ENCODE measurements at places on chromosomes 5 and 9.

DNA sequence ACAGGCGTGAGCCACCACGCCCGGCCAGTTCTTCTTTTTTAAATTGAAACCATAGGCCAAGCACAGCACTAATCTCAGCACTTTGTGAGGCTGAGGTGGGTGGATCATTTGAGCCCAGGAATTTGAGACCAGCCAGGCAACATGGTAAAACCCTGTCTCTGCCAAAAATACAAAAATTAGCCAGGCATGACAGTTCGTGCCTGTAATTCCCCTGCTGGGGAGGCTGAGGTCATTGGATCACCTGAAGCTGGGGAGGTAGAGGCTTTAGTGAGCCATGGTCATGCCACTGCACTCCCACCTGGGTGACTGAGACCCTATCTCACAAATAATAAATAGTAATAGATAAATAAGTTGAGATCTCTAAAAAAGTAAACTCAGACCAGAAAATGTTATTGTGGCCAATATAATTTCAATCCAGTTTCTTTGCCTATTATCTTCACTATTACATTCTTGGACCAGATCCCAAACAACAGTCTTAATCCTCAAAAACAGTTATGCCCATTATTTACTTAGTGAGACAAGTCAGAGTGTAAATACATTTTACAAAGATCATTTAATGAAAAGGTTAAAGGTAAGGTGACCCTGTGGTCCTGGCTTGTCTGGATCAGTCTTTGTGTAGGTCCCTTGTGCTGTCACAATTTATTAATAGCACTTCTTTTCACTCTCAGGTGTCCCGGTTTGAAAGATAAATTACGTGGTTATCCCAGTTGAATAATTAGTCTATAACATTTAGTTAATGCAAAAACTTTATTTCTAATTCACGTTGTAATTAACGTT is 53.6 kb downstream of the RAB24 start:
- DNase-seq, result no peak

DNA sequence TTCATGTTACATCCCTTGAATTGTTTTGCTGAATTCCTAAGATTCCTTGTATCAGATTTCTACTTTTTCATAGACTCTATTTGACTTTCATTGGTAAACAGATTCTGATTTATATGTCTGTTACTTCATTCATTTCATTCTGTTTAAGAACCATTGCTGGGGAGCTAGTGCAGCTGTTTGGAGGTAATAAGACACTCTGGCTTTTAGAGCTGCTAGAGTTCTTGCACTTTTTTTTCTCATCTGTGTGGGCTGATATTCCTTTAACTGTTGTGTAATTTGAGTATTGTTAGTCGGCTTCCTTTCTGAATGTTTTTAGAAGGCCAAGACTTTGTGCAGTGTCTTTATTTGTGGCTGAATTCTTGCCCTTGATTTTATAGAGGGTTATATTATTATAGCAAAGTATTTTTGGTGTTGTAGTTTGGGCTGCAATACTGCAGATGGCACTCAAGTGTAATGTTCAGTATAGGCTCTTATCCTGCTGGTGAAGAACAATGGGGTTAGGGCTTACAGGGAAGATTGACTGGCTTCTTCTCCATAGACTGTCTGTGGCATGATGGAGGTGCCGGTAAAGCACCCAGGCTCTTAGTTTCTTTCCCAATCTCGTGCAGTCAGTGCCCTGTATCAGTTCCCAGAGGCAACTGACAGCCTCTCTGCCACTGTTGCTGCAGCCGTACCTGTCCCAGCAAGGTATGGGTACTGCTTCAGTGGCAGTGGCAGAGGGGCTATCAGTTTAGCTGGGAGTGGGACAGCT is 162.2 kb downstream of the OXCT1 start:
- no peak for DNase-seq

DNA sequence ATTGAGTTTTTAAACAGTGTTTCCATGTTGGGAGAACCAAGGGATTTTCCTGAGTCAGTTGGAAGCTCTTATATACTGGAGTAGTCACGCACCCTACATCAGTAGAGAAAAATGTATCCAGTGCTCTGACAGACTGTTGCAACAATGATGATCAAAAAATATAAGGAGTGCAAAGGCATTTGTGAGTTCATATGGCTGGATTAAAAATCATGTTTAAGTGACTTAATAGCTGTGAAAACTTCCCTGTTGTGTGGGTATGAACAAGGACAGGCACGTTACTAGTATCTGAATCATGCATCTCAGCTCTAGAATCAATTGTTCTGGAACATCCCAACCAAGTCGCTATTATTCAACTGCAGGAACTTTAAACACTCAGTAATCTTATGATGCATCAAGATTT is 229.7 kb downstream of the ROR2 start:
- DNase-seq, result no peak

DNA sequence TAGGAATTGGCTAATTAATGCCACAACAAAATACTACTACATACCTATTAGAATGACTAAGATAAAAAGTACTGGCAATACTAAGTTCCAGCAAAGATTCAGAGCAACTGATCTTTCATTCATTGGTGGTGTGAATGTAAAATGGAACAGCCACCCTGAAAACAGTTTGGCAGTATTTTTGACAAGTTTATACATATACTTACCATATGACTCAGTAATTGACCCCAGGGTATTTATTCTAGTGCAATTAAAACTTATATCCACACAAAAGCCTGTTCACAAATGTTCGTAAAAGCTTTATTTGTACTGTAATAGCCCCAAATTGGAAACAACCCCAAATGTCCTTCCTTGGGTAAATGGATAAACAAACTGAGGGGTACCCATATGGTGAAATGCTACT is 270.8 kb upstream of the ACTBL2 start:
- DNase-seq, result no peak

GRCh38 chr5:163106098-163106497 is 331.3 kb upstream of the CCNG1 start:
- DNase-seq, result no peak

GRCh38 chr9:32395510-32396216 is 11.2 kb downstream of the ACO1 start:
- no peak for DNase-seq

GRCh38 chr9:14308853-14309145 is 5.1 kb downstream of the NFIB start:
- DNase-seq, result no peak

GRCh38 chr9:86281593-86282076 is 703 bp downstream of the ISCA1 start:
- DNase-seq, result no peak

DNA sequence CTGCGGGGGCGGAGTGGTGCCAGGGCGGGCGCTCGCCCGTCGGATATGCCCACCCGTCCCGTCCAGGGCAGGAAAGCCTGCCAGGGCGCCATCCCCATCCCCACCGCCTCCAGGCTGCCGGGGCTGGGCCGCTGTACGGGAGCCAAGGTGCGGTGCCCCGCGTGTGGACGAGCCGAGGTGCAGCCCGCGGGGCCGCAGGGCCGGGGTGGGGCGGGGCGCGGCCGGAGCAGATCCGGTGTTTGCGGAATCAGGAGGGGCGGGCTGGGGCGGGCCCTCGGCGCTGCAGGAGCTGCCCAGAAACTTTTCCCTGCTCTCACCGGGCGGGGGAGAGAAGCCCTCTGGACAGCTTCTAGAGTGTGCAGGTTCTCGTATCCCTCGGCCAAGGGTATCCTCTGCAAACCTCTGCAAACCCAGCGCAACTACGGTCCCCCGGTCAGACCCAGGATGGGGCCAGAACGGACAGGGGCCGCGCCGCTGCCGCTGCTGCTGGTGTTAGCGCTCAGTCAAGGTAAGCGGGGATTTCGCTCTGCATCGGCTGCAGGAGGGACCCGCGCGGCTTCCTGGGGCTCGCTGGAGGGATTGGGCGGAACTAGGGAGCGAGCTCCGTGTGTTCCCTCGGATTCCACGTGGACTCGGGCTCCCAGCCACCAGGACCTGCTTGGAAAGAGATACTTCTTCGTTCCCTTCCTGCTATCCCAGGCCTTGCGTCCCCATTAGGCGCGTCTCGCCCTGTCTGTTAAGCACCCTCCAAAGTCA is at the start of gene ITGA2:
Gene ITGA2 (plus strand): TSS at position 328 of the 756 bp plus-strand sequence. CDS start 117 bp downstream, at position 445.
- DNase-seq, result no peak

- no peak for DNase-seq
Observed at GRCh38 chr5:9376363-9377117, 169.3 kb downstream of the SEMA5A start.

DNA sequence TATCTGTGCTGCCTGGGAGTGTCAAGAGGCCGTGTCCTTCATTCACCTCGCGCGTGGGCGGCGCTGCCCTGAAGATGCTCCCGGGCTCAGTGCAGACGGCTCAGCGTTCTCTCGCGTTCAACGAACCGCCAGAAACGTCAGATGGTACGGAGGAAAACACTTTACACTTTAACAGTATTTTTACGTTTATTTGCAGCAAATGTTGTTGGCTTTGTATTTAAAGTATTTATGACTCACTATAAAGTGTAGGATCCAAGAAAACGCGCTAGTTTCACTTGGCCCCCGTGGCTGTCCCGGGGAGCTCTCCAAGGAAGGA is 544 bp upstream of the ERCC6L2 start:
- peak; percentile 26 for DNase-seq

GRCh38 chr5:163867324-163867723 is 361.9 kb downstream of the MAT2B start:
- DNase-seq, result no peak

DNA sequence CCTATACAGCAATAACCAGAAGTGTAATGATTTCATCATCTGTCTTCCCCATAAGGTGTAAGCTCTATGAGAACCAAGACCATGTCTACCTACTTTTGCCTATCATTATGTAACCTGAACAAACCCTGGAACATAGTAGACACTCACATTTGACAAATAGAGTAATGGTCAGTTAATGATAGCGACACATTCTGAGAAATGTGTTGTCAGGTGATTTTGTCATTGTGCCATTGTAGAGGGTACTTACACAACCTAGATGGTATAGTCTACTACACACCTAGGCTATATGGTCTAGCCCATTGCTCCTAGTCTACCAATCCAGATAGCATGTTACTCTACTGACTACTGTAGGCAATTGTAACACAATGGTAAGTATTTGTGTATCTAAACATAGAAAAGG is 22.3 kb upstream of the WDR41 start:
- no peak for DNase-seq

- DNase-seq, result no peak
Observed at GRCh38 chr9:18976709-18977531, 56.1 kb downstream of the SAXO1 start.

GRCh38 chr5:38642189-38642911 is 85.9 kb upstream of the LIFR start:
- no peak for DNase-seq

DNA sequence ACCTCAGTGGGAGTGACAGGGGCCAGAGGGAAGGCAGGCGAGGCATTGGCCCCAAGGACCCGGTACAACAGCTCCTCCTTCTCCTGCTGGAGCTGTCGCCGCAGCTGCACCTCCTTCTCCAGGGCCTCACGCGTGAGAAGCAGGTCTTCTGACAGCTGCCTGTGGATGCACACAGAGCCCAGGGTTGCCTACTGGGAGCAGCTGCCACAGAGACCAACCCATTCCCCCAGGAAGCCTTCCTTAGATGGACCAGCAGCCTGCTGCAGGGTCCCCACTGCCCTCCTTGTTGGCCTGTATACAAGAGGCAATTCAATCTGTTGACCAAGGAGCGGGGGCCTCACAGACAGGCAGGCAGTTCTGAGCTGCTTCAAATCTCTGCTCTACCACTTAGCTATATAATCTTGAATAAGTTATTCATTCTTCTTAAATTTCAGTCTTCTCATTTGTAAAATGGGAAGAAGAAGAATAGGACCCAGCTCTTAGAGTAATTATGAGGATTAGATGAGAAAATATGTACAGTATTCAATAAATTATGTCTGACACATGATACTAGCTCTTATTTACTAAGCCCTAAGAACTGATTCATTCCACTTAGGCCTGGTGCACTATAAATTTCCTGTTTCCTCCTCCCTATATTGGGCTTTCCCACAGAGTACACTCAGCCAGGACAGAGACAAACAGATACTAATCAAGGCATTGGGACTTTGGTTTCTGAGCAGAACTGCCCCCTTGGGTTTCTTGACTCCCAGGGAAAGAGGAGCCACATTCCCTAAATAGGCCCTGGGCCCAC is 26.1 kb upstream of the ANXA6 start:
- DNase-seq, result no peak

GRCh38 chr9:14136047-14136635 is 177.8 kb downstream of the NFIB start:
- no peak for DNase-seq

GRCh38 chr9:68609901-68610415 is 69.3 kb upstream of the TMEM252 start:
- DNase-seq, result no peak

- DNase-seq, result no peak
Observed at GRCh38 chr9:114008667-114009410, 69.3 kb downstream of the AMBP start.

DNA sequence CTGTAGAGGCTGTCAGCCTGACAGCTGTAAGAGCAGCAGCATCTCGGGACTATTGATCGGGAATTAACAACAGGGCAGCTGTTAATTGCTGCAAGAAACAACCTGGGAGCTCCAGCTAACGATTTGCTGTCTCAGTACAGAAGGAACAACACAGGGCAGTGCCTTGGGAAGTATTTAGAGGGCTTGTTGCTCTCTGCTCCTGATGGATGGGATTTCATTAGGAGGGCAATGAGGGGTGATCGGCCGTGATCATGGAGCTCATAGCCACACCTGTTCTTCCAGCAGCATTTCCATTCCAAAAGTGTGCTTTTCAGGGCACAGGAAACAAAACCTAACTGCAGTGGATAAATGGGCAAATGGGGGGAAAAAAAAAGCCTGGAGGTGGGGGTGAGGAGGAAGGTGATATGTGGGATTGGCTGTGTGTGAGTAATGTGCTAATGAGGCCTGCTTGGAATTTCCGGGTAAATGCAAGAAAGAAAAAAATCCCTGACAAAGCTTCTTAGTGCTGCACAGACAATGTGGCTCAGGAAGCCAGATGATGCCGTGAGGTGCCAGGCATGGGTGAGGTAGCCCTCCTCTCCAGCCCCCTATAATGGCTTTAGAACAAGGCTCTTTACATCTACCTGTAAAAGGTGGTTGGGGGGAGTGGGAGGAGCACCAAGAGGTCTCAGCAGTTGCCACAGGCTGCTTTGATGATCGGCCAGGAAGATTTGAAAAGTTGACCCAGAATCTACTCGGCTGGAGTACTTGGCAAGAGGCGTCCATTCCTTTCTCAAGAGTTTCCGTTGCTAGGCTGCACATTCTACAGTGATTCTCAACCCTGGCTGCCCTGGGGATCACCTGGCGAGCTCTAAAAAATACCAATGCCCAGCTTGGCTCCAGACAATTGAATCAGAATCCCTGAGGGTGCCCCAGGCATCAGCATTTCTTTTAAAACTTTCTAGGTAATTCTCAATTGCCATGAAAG is 139.5 kb upstream of the KLF9 start:
- no peak for DNase-seq

DNA sequence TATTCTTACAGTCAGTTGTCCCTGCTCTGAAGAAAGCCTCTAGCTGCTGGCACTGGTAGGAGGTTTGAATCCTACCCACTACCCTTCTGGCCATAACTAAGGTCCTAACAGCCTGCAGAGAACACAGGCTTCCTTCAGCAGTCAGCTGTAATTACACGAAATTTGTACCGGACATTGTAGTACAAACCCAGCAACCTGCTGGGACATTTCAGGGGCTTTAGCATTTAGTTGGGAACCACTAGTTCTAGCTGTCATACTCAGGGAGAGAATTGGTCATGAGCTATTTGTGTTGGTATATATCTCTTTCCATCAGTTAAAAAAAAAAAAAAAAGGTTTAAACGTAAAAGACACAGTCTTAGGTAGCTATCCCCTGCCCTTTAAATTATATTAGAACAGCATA is 1070.2 kb upstream of the DMAC1 start:
- DNase-seq, result no peak

- DNase-seq, result no peak
Observed at GRCh38 chr9:95753762-95754465, 121.6 kb upstream of the ERCC6L2 start.
